Activated CD4-positive, alpha-beta T cell treated with anti-CD3 and anti-CD28 coated beads, Interleukin-2, amount 10 ng/mL, durations not matched to agents 24 days and 14 days (primary cell): ENCODE measurements at places on chromosomes 2 and 18.
A peak's percentile ranks its signal among the peaks of the same experiment; 100 is the strongest.

GRCh38 chr18:24704946-24705630 is 244.7 kb downstream of the HRH4 start:
- DNase-seq = no peak

DNA sequence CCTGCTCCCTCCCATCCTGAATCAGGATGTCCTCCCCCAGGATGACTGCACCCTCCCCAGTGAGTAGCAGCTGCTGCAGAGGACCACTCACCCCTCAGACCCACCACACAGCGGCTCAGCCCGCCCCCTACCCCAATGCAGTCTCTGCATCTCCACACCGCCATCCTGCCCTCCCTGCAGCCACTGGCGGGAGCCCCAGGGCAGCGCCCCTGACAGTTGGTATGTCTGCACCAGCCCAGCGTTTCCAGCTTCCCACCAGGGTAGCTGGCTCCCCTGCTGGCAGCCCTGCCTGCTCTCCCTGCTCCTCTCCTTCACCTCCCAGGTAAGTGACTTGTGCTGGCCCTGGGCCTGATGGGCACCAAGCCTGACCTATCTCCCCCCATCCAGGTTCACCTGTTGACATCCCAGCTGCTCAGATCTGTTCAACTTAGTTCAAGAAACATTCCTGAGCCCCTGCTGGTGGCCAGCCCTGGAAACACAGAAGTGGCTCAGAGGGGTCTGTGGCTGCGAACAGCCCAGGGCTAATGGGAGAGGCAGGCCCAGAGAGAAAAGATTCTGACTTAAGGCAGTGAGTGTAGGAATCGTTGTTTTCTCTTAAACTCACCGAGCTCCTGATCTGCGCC is 117.7 kb upstream of the RAB6C start:
- no peak for DNase-seq

DNA sequence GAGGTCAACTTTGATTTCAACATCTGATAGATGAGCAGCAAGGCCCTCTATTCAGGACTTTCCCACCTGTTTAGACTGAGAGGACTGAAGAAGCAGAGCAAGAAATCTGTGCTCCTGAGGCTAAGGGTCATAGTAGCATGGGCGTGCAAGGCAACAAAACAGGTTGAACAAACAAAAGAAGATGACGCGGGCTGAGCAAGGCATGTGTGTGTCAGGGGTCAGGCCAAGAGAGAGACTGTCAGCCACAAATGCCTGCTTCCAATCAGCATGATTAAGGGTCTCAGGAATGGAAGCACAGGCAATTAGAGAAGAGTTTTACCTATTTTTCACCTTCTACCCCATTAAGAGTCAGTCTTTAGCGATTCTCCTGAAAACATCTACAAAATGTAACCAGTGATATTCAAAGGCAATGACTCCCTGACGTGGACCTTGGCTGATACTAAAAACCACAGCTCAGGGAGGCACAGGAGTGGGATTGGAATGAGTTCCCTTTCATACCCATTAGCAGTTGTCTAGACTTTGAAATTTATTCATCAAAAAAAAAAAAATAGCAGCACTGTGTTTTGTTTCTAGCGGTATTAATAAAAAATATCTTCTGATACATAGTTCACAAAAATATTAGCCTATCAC is 81.9 kb downstream of the DYNAP start:
- no peak for DNase-seq

DNA sequence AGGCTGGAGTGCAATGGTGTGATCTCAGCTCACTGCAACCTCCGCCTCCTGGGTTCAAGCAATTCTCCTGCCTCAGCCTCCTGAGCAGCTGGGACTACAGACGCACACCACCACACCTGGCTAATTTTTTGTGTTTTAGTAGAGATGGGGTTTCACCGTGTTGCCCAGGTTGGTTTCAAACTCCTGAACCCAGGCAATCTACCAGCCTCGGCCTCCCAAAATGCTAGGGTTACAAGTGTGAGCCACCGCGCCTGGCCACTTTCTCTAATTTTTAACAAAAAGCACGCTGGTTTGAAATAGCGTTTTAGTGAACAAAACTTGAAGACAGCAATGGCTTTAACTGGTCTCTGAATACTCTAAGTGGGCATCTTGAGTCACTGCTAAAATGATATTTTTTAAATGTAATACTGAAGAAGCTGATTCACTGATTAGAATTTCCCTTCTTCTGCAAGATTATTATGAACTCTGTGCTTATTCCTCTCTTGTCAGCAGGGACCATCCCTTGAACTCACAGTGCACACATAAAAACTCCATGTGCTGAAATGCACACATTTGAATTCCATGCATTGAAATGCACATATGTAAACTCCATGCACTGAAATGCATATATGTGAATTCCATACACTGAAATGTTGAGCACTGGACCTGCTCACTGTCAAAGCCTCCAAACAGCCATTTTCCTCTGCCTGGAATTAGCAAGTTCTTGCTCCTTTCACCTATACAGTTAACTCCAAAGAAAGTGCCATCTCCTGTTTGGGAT is 1411.5 kb upstream of the ACVR2A start:
- no peak for DNase-seq

DNA sequence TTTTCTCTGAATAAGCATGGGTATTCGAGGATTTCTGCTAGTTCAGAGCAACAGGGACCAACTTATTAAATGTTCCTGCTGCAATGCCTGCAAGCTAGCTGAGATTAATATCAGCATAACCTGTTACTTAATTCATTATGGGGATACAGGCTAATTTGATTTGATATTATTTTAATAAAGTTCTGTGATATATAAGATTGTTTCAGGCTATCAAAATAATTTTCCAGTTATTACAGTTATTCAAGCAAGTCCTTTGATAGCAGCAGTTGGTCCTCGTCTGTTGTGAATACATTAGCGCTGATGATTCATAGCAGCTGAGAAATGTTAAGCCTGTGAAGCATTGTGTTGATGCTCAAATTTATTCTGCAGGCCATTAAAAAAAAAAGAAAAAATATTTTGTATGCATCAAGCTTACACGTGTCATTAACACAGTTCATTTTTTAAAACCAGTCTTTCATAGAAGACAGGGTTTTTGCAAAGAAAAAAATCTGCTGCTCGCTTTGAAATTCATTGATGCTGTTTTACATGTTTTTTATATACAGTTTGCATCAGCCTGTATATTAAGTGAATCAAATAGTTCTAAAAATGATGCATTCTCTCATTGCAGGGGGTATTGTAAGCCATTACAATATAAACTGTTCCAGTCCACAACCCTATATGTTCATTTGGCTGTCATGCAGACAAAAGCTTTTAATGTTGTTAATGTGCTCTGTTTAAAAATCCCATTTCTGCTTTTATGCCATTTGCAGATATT is 482.5 kb downstream of the BCL11A start:
- no peak for DNase-seq

GRCh38 chr18:31884020-31884419 is 58.9 kb downstream of the TRAPPC8 start:
- no peak for DNase-seq

GRCh38 chr2:125526093-125526492 is 1129.9 kb upstream of the GYPC start:
- no peak for DNase-seq

- no peak for DNase-seq
These were observed 19.4 kb downstream of the DNMT3A start for GRCh38 chr2:25322312-25322711.

DNA sequence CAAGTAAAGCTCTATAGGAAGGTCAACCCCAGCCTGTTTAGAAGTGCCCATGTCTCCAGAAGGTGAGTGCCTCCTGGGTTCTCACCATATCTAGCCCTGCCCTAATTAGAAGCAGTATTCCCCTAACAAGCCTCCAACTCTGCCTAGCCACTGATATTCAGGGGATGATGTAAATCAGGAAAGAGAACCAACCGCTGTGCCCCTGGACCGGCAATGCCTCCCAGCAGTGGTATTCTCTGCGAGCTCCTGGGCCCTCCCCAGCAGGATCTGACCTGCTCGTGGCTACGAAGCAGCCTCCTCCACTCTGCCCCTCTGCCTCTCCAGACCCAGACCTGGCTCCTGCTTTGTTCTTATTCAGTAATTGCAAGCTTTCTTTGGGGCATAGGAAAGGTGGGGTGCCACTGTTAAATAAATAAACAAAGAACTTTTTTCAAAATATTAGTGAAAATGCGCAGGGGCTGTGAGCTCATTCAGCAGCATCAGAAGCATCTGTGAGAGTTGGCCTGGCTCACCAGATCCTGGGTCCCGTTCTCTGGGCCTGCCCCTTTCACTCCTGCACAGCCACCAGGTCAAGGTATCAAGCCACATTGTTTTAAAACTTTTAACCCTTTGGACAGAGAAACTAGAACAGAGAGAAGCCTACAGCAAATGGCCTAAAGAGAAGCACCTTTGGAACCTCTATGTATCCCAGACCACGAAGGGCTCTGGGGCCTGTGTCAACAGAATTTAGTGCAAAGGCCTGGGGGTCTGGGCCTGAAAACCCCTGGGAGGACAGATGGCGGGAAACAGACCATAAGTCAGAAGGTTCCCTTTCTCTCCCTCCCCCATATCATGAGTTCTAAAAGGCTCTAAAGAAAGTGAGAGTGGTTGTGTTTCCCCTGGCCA is 11.9 kb downstream of the MREG start:
- no peak for DNase-seq

GRCh38 chr18:27366665-27367064 is 181.6 kb upstream of the CHST9 start:
- DNase-seq = no peak

GRCh38 chr2:102069311-102069974 is 73.1 kb upstream of the IL1R1 start:
- no peak for DNase-seq

GRCh38 chr18:26549263-26550094 is 1.1 kb upstream of the KCTD1 start:
- DNase-seq = peak; percentile 72

GRCh38 chr2:199659207-199659606 is 191.8 kb downstream of the FTCDNL1 start:
- peak; percentile 56 for DNase-seq

GRCh38 chr2:179898873-179899272 is 37.5 kb upstream of the ZNF385B start:
- DNase-seq = peak; percentile 65

GRCh38 chr2:68791914-68792313 is 57.3 kb downstream of the ARHGAP25 start:
- no peak for DNase-seq

- DNase-seq = no peak
These were observed 2.4 kb downstream of the NFE2L2 start for GRCh38 chr2:177262092-177262491.

- DNase-seq = no peak
These were observed 78.1 kb downstream of the MYCN start for GRCh38 chr2:16018277-16019059.

DNA sequence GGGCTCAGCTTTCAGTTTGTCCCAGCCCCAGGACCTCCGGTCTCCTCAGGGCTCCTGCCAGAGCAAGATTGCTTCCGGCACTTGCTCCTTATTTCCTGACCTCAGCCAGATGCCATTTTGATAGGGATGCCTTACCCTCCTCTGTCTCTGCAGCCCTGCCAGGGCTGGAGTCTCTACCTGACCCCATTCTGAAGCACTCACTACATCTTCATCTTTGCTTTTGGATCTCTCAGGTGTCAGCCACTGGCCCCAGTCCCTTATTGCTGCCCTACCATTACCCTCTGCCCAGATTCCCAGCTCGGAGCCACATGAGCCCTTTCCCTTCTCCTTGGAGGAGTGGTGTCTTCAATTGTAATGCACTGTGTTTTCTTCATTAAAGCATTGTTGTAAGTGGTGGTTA is 17.1 kb downstream of the OSBPL6 start:
- no peak for DNase-seq

- no peak for DNase-seq
These were observed 54.0 kb downstream of the HRH4 start for GRCh38 chr18:24514439-24514838.

- DNase-seq = no peak
These were observed 46.2 kb downstream of the CAB39 start for GRCh38 chr2:230758566-230759480.

DNA sequence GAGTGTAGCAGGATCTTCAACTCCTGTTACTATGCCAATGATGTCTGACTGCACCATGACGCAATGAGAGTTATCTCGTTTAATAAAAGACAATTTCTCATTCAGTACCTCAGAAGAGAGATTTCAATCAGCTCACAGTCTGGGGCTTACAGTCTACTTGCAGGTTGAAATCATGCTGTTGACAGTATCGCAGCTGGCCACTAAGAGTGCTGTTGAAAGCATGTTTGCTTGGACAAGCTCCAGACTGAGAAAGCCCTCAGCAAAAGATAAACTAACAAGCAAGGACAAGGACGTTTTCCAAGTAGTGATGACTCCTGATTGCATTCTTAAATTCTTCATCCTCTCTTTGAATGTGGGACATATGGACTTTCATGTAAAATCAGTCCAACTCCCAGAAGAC is 145.2 kb upstream of the SYT4 start:
- no peak for DNase-seq

DNA sequence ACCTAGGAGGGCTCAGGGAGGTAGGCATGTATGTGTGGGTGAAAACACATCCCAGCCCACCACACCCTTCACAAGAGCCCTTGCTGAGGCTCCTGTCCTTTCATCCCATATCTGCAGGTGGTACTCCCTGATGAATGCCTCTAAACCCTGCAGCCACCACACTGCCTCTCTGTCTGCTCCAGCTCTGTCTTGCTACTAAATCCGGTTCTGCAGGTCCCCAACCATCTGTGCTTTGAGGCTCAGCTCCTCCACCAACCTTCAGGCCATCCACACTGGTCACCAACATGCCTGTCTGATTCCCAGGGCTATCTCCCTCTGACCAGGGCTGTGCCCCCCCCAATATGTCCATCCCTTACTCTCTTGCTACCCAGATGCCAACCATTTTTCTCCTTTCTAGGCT is 92.7 kb downstream of the BIN1 start:
- no peak for DNase-seq

GRCh38 chr2:2914252-2914651 is 463.4 kb downstream of the EIPR1 start:
- no peak for DNase-seq

DNA sequence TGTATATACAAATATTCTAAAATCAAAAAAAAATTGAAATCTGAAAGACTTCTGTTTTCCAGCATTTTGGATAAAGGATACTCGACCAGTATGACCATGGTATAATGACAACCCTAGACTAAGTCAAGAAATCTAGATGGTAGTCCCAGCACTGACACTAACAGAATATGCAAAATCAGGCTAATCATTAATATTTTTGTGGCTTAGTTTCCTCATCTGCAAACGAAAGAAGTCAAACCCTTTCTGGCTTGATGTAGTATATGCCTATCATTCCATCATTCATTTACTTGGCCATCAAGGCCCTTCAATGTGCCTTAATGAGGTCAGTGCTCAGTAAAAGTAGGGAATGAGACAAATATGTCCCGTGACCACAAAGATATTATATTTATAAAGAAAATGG is 83.5 kb downstream of the NCKAP5 start:
- DNase-seq = no peak

GRCh38 chr18:36454245-36454644 is 156.7 kb downstream of the FHOD3 start:
- DNase-seq = no peak

- DNase-seq = no peak
These were observed 113.2 kb downstream of the PIGN start for GRCh38 chr18:62073461-62074281.

GRCh38 chr2:219430633-219431615 is 3.7 kb upstream of the SPEG start:
- no peak for DNase-seq

- peak; percentile 72 for DNase-seq
These were observed 60.9 kb downstream of the LDLRAD4 start for GRCh38 chr18:13279181-13280069.
